ENCODE measurements at places on chromosomes 1 and 21.

- no peak for DNase-seq
Measured at GRCh38 chr1:151908228-151908691, 1.1 kb downstream of the THEM4 start.

GRCh38 chr1:12383786-12384185 is 154.0 kb downstream of the VPS13D start:
- DNase-seq: no peak

- DNase-seq: no peak
Measured at GRCh38 chr1:156118177-156118868, 3.8 kb downstream of the LMNA start.

DNA sequence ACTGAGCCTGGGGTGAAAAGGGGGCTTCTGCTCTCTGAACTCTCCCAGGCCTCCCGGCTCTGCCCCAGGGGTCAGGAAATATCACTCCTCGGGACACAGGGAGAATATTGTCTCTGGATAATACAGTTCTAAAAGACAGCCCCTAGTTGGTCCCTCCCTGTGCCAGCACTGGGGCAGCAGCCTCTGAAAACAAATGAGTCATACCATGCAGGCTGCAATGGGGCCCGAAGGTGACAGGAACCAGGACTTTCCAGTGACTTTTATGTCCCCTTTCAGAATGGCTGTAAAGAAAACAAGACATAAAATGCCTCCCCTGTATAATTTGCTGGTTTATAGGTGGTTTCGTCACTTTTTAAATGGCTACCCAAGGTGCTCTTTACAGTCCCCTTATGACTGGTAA is 360.0 kb downstream of the NPHP4 start:
- no peak for DNase-seq

DNA sequence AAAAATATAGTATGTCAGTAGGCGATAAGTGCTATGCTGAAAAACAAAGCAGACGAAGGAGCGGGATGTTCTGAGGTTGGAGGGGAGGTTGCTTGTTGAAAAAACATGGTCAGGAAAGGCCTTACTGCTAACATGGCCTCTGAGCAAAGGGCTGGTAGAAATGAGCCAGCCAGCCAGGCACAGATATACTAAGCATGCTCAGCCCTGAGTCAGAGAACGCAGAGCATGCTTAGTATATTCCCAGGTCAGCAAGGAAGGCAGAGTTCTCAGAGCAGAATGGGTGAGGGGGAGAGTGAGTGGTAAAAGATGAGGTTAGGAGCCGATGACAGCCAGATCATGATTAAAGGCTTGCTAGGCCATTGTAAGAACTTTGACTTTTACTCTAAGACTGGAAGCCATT is 36.7 kb downstream of the ZBTB40 start:
- DNase-seq: no peak

- DNase-seq: no peak
Measured at GRCh38 chr1:159756397-159756796, 24.4 kb upstream of the DUSP23 start.

- DNase-seq: no peak
Measured at GRCh38 chr1:3743421-3743820, 8.8 kb upstream of the CCDC27 start.

DNA sequence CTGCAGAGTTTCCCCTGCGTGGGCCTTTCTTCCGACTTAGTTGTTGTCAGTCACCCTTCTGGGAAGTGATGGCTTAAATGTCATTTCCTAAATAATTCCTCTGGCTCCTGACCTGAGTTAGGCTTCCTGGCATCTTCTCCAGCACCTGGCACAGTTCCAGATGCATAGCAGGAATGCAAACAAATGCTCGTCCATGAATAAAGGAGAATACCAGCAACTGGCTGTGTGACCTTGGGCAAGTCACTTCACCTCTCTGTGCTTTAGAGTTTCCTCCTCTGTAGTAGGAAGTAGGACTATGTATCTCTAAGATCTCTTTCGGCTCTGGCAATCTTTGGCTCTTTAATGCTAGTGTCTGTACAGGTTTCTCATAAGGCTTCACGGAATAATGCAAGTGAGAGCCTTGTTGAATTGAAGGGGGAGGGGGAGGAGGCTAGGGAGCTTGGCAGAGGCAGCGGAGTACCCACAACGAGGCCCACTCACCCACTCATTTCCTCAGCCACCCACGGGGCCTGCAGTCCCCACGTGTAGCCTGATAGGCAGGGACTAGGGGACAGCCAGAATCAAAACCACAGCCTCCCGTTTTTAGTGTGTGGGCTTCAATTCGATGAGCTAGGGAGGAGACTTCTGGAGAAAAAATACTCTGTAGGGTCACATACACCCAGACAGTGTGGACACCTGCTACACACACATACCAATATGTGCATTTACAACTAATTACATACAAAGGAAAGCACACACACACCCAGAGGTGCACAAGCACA is 48.1 kb downstream of the TENT5C start:
- no peak for DNase-seq

DNA sequence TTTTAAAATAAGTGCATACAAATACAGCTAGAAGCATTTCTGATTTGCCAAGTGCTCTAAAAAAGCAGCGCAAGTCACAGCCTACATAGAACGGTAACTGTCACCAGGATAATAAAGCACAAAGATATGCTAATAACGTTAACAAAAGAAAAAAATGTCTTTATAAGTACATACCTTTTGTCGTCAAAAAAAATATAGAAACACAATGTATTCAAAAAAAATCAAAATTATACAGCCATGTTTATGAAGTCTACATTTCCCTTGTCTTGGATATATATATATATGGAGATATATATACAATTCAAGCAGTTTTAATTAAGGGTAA is 3.2 kb downstream of the IRF2BP2 start:
- DNase-seq: no peak

DNA sequence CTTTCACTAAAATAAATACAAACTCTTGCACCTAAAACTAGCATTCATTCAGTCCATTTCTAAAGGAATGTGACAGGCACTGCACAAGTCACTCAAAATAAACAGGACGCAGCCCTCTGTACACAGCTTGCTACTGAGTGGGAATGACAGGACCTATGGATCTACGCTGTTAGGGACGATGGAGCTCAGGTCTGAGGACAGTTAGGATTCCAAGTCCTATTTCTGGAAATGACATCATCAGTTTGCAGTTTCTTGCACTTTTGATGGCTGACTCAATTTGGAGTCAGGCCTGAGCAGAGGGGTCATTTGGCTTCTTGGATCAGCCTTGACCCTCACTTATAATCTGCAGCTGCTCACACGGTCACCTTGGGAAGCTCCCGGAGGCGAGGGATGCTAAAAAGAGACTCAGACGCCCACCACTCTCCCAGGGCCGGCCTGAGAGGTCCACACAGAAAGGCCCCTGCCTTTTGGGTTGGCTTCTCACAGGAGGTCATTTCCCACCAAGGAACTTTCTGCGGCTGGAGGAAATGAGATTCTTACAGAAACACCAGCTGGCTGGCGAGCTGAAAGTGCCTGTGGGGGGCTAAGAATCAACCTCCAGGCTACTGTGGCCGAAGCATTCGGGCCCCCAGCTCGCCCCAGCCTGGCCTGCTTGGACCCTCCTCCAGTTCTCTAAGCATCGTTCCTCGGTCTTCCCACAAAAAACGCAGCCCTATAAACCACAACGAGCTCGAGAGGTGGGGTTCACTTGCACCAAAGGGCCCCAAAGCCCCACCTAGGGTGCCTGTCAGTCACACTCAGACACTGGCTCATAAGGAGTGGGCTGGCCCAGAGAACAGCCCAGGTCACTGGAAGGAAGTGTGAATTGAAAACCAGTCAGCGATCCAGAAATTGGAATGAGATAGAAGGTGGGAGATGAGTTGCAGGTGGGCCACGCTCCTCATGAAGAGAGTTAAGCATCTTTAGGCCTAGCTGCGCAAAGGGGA is 8.9 kb upstream of the PDE9A start:
- DNase-seq: no peak

GRCh38 chr21:24705201-24705600 is 902.1 kb downstream of the MRPL39 start:
- no peak for DNase-seq

GRCh38 chr1:87135329-87135712 is 193.4 kb upstream of the LMO4 start:
- DNase-seq: no peak

- DNase-seq: no peak
Measured at GRCh38 chr1:169217636-169218035, 111.1 kb downstream of the ATP1B1 start.

- DNase-seq: no peak
Measured at GRCh38 chr1:215581896-215582295, 14.8 kb downstream of the KCTD3 start.

- no peak for DNase-seq
Measured at GRCh38 chr1:119159966-119160365, 19.5 kb upstream of the WARS2 start.

- DNase-seq: no peak
Measured at GRCh38 chr1:47188791-47189785, 748 bp downstream of the PDZK1IP1 start.

GRCh38 chr1:83909687-83910086 is 89.2 kb downstream of the TTLL7 start:
- DNase-seq: no peak

GRCh38 chr1:109247401-109248365 is 1.7 kb upstream of the CELSR2 start:
- no peak for DNase-seq

GRCh38 chr1:36665478-36666080 is 182.9 kb upstream of the CSF3R start:
- DNase-seq: no peak

DNA sequence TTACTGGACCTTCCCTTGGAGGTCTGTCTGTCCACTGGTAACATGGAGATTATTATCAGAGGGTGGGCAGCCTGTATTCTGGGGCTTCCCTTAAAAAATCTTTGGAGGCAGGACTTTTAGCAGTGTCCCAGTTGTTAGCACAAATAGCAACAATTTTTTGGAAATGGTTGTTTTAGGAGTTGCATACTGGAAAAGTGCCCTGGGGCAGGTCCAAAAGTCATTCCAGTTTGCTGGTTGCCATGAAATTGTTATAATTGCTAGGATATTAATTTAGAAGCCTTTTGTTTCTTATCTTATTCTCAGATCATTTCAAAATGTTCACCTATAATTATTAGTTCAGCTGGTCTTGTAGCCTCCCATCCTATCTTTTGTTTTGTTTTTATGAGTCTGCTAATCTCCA is 71.0 kb downstream of the PTGS2 start:
- no peak for DNase-seq

GRCh38 chr1:214997685-214998084 is 84.9 kb upstream of the KCNK2 start:
- no peak for DNase-seq

DNA sequence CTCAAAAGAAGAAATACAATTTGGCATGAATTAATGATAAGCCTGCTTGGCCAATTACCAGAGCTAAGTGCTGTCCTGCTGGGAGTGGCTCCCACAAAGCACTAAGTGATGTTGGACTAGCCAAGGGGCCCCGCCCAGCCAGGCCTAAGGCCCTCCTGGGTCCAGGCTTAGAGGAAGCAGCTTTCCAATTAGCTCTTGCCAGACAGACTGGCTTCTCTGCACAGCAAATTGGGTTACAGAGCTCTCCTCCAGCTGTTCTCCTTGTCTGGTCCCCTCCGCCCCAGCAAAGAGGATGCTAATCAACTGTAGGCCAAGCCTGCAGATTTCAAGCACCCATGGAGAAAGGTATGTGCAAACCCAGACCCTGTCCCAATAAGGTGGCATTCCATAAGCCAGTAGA is 151.9 kb downstream of the DMRTA2 start:
- no peak for DNase-seq

GRCh38 chr1:205661429-205662134 is 18.7 kb downstream of the SLC45A3 start:
- DNase-seq: no peak

Data from hypothalamus (tissue), 51 donors.